ENCODE measurements at places on chromosomes 11 and 22.

GRCh38 chr11:31995525-31996094, 95.3 kb upstream of the RCN1 start:
- DNase-seq: no peak

DNA sequence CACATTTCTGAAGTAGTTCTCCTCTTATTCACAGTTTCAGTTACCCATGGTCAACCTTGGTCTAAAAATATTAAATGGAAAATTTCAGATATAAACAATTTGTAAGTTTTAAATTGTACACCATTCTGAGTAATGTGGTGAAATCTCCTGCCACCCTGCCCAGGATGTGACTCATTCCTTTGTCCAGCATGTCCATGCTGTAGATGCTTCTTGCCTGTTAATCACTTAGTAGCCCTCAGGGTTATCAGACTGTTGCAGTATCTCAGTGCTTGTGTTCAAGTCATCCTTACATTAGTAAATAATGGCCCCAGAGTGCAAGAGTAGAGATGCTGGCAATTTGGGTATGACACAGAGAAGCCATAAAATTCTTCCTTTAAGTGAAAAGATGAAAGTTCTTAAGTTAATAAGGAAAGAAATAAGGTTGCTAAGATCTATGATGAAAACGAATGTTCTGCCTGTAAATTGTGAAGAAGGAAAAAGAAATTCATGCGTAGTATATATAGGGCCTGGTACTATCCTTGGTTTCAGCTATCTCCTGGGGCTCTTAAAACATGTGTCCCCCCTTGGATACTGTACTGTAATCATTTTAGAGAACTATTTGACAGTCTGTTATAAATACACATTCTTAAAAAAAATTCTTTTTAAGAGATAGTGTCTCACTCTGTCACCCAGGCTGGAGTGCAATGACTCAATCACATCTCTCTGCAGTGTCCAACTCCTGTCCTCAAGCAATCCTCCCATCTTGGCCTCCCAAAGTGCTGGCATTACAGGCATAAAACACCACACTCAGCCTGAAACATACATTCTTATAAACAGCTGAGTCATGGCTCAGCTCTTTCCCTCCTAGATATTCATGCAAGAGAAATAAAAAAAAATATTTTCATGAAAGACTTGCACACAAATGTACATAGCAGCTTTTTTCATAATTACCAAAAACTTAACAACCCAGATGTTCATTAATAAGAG, 31.3 kb downstream of the MTNR1B start:
- no peak for DNase-seq

- no peak for DNase-seq
Observed at GRCh38 chr11:2772544-2773031, 72.8 kb upstream of the KCNQ1OT1 start.

DNA sequence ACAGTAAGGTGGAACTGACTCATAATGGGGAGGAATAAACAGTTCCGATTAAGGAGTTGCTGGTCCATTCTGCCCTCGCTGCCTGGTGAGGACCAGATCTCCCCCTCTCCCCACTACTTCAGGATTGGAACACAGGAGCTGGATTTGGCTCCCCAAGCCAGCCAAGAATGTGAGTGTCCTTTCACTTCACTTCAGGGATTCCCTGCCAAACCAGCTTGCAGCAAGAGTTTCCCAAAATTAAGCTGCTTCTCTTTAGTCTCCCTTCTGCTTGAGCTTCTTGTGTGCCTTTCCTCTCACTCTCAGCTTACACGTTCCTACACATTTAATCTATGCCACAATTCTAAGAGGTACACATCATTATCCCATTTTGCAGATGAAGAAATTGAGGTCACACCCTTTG, 234.1 kb downstream of the BUD13 start:
- no peak for DNase-seq

DNA sequence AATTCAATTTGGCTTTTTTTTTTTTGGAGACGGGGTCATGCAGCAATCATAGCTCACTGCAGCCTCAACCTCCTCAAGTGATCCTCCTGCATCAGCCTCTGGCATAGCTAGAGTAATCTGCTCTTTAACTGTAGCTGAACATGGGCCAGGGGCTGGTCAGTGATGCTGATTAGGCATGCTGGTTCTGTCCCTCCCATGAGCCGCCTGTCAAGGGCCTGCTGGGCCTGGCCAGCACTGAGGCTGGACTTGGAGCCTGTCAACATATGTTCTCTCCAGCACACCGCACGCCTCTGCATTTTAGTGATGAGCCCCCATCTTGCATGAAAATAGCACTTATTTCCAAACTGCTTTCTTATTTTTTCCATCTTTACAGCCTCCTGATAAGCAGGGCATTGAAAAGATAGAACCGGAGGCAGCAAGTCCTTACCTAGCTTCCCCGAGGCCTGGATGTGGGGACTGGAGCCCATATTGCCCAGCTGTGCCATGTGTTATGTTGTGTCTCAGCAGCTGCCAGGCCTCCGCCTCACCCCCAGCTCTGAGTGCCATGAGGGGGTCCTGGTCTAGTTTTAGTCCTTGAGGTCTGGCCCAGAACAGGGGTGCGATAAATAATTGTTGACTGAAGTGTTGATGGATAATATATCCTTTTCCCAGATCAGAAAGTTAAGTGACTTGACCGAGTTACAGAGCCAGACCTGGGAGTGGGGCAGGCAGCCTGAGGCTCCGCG, 80.0 kb downstream of the CTTN start:
- no peak for DNase-seq

- DNase-seq: no peak
Observed at GRCh38 chr11:2708757-2709281, 9.0 kb upstream of the KCNQ1OT1 start.

DNA sequence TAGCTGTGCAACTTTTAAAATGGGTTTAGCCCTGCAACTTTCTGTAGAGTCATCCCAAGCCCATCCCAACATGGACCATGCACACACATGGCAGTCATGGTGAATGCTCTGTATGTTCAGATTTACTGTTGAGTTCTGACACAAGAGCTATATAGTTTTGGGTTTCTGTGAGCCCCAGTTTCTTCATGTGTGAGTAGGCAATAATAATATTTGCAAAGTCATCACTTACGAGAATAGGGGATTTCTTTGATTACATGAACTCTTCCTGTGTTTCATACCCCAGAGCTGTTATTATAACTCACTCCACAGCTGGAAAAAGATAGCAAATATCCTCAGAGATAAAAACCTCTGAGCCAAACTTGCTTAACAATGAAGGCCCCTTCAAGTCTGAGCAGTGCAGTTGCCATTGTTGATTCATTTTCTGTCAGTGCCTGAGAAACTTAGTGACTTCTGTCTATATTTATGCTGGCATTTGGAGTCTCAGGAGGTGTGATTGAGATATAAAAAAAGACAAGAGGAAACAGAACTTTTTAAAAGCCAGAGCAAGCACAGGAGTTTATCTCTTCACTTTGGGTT, 767.9 kb upstream of the API5 start:
- DNase-seq: no peak

DNA sequence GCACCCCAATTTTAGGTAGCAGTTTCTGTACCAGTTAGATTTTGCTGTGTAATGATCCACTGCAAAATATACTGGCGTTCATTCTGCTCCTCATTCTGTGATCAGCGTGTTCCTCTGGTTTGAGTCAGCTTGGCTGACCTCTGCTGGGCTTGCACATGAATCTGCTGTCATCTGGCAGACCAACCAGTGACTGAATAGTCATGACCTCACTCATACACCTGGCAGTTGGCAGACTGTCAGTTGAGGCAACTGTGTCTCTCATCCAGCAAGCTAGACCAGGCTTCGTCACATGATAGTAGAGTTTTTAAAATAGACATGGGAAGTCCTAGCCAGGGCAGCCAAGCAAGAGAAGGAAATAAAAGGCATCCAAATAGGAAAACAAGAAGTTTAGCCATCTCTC, 316.3 kb upstream of the LARGE1 start:
- peak; percentile 63 for DNase-seq

DNA sequence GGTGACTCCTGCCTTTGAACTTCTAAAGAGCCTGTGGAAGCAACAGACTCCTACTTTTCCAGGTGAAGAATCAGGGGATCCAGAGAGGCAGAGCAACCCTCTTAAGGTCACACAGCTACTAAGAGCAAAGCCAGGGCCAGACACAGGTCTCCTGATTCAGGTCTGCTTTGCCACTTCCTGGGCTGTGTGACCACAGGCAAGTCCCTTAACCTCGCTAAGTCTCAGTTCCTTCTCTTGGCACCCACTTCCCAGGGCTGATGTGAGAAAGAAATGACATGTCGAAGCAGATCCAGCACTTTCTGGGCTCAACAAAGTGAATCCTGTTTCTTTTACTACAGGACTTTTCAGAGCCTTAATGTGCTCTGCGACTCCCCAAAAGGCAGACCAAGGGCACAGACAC, 30.2 kb downstream of the UQCR10 start:
- DNase-seq: no peak

DNA sequence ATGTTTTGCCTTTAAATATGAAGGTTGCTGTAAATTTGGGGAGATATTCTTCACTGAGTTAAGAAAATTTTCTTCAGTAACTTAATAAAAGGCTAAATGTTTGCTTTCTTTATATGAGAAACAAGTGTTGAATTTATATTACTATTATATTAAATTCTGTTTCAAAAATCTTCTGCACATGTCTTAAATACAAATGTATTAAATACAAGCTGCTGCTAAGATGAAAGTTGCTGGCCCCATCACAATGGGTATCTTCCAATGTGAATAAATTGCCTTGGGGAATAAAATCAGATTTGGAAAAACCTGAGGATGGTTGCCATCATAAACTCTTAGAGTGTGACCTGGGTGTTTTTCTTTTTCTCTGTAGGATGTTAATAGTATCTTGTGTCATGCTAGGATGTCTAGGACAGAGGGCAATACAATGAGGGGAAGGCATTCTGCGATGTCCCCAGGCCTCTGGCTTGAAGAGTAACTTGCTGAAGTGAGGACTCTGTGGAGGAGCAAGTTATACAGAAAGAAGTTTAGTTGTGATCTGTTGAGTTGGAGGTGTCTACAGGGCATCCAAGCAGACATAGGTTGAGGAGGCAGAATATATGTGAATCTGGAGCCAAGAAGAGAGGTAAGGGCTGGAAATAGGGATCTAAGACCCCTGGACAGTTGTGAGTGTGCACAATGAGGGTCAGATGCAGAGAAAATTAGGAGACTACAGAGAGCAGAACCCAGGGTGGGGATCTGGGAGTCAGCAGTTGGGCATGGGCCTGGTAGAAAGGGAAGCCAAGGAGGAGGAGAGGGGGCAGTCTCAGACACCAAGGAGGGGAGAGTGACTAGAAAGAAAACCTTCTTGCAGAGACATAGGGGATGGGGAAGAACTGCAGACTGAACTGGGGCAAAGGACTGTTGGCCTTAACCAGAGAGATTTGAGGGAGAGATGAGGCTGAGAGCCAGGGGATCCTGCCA, 4.8 kb downstream of the IGLL5 start:
- DNase-seq: no peak

- peak; percentile 43 for DNase-seq
Observed at GRCh38 chr11:8338138-8338537, 74.5 kb upstream of the LMO1 start.

DNA sequence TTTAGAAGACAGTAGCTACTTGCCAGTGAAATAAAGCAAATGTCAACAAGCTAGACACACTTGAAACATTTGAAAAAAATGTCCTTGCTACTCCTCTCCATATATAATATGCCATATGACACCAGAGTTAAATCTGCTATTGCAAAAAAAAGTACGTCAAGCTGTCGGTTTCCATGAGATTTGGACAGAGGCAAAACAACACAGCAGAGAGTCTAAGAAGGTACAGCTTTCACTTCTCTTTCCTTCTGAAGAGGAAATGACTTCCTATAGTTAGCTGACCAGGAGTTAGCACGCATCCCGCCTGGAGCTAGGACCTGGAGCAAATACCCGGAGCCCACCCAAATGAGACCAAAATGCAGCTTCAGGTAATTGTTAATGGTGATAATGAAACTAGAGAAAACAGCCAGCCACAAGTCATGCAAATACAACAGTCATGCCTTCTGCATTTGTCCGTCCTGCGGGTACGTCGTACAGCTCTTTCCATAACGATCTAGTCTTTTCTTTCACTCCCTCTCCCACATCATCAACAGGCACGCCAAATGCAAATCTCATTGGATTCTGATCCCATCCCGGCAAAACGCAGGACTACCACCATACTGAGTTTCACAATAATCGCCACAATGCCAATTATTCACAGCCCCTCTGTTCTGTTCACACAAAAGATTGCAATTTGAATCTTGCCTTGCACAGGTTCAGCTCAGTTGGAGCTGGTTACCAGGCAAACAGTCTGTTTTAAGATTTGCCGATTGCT, 395.0 kb upstream of the CCDC90B start:
- DNase-seq: no peak

DNA sequence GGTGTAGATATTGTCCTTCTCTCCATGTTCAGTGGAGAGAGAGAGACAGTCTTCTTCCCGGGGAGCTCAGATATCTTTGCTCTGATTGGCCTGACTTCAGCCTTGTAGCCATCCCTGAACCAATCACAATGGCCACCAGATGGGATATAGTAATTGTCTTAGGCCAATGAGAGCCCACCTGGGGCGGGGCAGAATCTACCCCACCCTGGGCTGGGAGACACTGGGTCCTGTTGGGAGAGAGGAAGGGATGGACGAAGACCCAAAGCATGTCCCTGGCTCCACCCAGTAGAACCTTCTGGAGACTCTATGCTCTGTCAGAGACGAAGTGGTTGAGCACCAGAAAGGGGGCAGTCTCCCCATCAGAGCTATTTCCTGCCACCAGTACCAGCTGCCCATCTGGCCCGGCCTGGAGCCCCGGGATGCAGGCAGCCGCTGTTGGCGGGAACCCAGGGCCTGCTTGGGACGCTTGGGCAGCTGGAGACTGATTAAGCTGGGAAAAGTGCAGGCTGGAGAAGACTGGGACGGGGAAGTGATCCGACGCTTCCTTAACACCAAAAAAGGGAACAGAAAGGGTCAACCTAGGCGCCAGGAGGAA, 31.6 kb upstream of the CBX7 start:
- no peak for DNase-seq

DNA sequence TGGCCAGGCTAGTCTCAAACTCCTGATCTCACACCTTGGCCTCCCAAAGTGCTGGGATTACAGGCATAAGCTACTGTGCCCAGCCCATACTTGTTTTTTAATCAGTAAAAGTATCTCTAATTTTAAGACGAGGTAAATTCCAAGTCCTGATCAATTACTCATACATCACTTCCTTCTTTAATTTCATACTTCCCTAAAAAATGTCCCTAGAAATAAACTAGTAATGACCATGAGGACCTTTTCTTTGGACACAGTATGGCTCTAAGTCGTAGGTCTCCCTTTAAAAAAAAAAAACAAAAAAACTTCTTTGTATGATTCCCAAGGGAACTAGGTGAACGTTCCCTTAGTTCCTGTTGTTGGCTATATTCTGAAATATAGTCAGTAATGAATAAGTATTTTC, 29.8 kb downstream of the NUP98 start:
- no peak for DNase-seq

GRCh38 chr11:2444821-2445745, at the start of gene KCNQ1:
KCNQ1 (plus strand) TSS chr11:2445008; CDS start chr11:2445099, 91 bp downstream.
- DNase-seq: peak; percentile 58

- no peak for DNase-seq
Observed at GRCh38 chr22:48338793-48339705, 1488.6 kb downstream of the BRD1 start.

- no peak for DNase-seq
Observed at GRCh38 chr11:117752071-117752470, 44.9 kb downstream of the DSCAML1 start.

GRCh38 chr22:29343313-29343805, 27.9 kb upstream of the RASL10A start:
- peak; percentile 73 for DNase-seq

GRCh38 chr11:111932611-111932950, 4.6 kb upstream of the DIXDC1 start:
- DNase-seq: no peak

Data from left ventricle myocardium inferior (tissue), 1 donor.